Eye (tissue), 1 donor: ENCODE measurements at places on chromosomes 5 and 9.

- DNase-seq, result no peak
Observed at GRCh38 chr9:38681747-38682227, 38.1 kb downstream of the FAM240B start.

DNA sequence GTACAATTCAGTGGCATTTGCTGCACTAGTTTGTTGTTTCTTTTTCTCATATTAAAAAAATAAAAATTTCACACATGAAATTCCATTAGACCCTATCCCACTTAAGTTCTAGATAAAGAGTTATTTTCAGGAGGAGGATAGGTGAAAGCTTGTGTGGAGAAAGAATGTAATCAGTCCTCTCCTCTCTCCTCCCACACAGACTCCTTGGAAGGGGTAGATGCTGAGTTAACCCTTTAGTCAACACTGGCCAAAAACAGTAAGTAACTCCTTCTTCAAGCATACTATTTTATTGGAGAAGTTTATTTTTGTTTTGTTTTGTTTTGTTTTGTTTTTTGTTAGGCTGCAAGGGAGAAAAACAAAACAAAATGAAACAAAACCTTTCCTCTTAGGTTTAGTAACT, 30.6 kb upstream of the LMNB1 start:
- DNase-seq, result no peak

DNA sequence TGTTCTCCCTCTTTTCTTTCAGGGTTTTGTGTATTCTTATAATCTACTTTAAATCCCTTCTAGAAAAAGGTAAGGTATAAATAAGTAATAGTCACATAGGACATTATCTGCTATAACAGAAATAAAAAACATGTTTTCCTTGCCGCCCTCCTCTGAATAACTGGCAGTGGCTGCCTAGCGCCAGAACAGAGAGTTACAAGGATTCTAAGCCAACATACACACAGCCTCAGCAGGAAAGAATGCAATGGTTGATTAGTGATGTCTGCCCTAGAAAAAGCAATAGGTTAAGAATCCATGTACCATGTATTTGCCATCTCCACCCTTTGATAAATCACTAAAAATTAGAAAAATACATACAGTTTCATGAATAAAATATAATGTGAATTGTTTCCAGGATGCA, 4.9 kb downstream of the MED27 start:
- DNase-seq, result no peak

DNA sequence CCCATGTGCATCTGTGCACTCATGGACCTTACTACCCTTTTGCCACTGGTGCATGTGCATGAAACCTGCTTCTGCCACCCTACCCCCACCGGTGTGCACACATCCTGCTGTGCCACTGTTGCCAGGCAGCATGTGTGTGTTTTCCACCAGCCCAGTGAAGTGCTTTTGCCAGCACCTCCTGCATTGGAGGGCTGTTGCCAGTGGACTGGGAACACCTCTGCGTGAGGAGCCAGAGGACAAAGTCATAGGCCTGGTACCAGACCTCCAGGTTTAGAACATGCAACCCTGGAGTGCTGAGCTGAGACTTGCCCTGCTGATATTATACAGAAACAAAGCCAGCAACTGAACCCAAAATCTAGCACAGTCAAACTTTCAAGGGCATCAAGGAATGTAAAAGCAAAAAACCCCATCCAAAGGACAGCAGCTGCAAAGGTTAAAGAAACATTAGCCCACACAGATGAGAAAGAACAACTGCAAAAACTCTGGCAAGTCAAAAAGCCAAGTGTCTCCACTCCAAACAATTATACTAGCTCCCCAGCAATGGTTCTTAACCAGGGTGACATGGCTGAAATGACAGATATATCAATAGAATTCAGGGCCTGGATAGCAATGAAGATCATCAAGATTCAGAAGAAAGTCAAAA, 70.6 kb upstream of the PTPN3 start:
- DNase-seq, result no peak

DNA sequence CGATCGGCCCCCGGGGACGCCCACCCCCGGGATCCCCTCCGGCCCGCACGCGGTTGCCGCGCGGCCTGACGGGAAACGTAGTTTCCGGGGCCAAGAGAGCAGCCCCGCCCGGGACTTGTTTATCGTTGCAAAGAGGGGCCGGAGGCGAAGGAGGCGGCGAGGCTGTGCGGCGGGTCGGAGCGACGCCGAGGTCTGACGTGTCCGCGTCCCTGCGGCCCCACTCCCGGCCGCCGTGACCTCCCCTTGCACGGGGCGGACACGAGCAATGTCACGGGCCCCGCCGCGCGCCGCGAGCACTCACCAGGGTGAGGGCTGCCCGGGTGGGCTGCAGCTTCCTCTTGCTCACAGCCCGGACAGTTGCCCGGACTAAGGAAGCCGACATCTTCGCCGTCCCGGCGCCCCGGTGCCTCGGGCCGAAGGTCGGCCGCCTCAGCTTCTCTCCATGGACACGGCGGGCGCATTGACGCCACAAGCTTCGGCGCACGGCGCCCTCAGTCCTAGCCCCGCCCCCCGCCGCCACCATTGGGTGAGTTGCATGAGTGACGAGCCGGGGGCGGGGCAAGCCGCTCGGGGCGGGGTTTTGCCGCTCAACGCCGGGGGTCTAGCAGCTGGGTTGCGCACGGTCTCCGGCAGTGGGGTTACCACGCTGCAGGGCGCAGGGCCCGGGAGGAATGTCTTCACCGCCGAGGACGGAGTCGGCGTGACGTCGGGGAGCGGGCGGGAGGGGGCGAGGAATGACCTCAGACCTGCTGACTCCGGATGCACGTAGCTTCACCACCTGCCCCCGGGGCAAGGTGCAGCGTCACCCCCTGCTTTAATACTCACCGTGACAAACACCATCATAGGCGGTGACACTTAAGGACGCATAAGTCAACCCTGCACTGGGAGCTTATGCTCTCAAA, at the start of gene ISCA1:
Gene ISCA1, minus strand, starts transcription at position 462 of the 902 bp plus-strand sequence. Its CDS starts 80 bp downstream, at position 382.
- DNase-seq, result peak; percentile 99

DNA sequence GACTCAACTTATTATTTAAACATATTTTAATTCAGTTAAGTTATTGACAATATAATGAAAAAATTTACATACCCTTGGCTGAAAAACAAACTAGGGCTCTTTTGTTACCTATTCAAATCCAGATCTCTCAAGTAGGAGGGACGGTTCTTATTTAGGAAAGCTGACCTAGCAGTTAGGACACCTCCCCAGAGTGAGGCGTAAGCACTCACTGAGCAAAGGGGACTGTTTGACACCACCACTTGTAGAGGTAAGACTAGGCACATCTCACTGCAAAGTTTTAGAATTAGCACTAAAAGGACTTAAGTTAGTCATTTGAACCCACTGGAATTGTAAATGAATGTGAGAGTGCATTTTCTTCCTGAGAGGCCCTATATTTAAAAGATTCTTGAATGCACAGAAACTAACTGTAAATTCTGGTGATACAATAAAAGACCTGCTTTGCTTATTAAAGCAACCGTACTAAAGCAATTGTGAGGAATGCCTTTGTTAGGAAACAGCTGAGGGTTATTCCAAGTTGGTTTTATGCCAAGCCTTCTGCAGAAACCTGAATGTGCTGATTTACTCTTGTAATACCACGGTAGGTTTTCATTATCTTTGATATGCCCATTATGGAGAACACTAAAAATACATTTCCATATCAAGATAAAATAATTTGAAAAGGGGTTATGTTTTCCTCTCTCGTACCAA, 16.2 kb downstream of the HACD4 start:
- DNase-seq, result peak; percentile 24

- DNase-seq, result no peak
Observed at GRCh38 chr9:5931657-5932056, 41.0 kb downstream of the MLANA start.

- peak; percentile 93 for DNase-seq
Observed at GRCh38 chr9:38620483-38621433, at the start of gene ANKRD18A. ANKRD18A (minus strand) TSS chr9:38620596; CDS start chr9:38620285, 311 bp downstream.

GRCh38 chr5:160548949-160549645, 127.4 kb downstream of the PTTG1 start:
- DNase-seq, result no peak

GRCh38 chr9:78882481-78882880, 585.6 kb downstream of the PSAT1 start:
- DNase-seq, result no peak

- no peak for DNase-seq
Observed at GRCh38 chr5:136106351-136107031, 26.2 kb upstream of the SMAD5 start.

DNA sequence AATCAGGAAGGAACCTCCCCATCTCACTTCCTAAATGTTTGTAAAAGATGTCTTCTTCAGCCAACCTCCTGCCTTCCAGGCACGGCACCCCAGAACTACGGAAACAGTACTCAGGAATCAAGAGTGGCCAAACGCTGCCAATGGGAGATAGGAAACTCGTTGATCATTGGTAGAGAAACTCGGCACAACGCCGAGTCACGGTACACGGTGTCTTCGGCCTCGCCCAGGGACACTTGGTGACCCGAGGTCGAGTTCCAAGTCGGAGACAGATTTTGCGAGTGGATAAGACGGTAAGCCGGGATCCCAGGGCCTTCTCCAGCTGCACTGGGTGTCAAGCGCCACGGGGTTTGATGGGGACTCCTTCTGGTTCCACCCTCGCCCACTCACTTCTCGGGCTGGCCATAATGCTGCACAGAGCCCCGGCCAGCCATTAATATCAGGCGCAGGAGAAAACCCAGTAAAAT, 343 bp downstream of the KIAA0825 start:
- DNase-seq, result no peak

DNA sequence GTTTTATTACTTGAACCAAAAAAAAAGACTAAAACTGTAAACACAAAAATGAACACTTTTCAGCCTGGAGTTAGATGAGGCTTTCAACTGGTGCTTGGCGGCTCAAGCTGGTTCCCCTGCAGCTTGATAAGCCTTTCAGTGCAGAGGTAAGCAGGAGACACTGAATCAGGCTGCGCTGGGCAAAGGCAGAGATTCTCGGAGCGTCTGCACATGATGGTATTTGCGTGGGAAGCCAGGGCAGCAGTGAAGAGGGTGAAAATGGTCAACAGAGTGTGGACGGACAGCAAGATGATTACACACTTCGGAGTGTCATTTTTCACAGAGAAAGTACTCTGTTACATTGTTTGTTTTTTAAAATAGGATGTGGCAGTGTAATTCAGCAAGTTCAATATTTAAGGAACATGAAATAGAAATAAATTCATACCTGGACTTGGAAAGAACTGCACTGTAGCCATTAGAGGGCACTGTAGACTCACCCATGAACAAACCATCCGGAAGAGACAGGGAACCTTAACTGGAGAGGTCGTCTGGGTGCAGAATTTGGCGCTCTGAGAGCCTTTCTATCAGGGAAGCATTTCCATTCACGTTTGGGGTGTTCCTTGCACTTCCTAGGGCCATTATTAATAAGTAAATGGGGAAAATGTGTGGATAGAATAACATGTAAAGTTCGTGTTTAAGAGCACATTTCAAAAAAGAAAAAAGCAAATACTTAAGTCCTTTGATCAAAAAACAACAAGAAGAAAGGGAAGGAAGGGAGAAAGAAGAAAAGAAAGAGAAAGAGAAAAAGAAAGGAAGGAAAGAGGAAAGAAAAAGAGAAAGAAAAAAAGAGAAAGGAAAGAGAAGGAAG, 69.8 kb downstream of the ICE1 start:
- DNase-seq, result peak; percentile 85

- no peak for DNase-seq
Observed at GRCh38 chr5:95422838-95423237, 31.7 kb downstream of the FAM81B start.

GRCh38 chr5:54251981-54252380, 58.4 kb downstream of the ARL15 start:
- DNase-seq, result no peak

- no peak for DNase-seq
Observed at GRCh38 chr5:122420091-122420490, 108.1 kb downstream of the SNCAIP start.

- no peak for DNase-seq
Observed at GRCh38 chr5:139389701-139390638, at the start of gene MZB1. MZB1 (minus strand) TSS chr5:139389913; CDS start chr5:139389856, 57 bp downstream.

DNA sequence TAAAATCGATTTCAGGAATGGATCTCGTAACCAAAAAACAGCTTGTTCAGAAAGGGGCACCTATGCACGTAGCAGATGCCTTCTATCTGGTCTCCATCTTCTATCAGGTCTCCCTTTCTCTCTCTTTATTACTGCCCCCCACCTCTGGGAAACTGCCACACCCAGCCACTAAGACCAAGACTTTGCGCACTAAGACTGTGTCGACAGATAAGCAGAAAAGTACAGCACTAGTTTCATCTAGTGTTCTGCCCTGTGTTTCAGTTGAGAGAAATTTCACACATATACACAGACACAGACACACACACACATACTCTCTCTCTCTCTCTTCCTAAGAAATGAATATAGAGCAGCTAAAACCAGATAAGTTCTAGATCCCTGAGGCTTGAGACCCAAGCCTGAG, 210.1 kb upstream of the MAP3K1 start:
- DNase-seq, result no peak

DNA sequence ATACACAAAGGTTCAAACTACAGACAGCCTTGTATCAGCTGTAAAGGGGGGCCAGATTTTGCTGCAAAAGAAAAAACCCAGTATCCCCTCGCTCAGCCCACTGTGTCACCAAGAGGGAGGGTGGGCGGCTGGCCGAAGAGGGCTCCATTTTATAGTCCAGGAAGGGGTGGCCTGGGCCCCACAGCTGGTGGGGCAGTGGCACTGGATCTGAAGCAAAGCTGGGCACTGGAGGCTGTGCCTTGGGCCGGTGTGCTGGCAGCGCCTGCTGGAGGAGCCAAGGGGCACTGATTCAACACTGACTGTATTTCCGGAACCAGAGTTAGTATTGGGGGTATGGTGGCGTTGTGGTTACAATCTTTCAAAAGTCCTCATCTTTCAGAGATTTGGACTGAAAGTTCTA, 9.1 kb downstream of the BRD3 start:
- DNase-seq, result no peak

DNA sequence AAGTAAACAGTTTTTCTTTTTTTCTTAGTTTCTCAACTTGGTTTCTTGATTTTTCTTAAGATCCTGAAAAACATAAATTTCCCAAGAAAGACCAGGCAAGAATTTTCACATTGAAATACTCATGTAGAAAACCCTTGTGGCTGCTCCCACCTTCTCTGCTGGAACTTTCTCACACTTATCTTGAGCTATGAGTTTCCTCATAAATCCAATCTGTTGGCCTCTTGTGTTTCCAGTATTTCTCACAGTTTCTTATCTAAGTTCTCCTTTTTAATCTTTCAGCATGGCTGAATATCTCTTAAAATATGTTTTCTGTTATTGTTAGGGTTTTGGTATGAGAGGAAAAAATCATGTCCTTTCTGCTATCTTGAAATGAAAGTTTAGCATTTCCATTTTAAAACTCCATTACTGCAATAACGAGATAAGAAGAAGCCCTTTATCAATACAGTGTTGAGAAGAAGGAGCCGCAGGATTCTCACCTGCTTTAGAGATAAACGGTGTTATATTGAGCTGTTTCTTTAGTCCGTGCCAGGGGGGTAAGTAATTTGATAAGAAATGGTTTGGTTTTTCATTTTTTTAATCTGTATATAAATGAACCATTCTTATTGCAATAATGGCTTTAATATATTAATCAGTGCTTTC, 89.3 kb downstream of the ALDH1A1 start:
- no peak for DNase-seq

GRCh38 chr5:180801596-180802324, 846 bp downstream of the MGAT1 start:
- DNase-seq, result no peak

DNA sequence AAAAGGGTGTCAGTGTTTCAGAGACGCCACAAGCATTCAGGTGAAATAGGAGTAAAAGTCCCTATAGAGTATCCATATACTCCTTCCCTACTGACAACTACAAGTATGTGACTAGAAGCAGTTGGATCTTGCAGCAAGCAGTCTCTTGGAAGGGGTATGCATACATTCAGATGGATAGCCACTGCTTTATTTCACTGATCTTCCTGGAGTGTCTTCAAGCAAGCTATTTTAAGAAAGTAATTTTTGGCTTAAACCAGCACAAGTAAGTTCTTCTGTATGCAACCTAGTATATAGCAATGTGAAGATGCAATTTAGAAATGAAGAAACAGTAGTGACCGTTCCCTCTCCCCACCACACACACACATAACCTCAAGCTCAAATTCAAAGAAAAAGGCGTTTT, 446.8 kb upstream of the CDH18 start:
- DNase-seq, result no peak
